ENCODE measurements at places on chromosomes 5 and 9. TPM values are rescaled to one million over a fixed set of nuclear protein-coding genes. Genes with fewer than 3 reads are reported as not detected.

GHR gene
- 1.1 TPM for total RNA-seq

FAF2 gene
- 50.3 TPM for total RNA-seq

FOXI1 gene
- not detected for total RNA-seq

RLN2 gene
- not detected for total RNA-seq

C9orf50 gene
- total RNA-seq: not detected

SPINK13 gene
- not detected for total RNA-seq

ANKRD31 gene
- under 0.01 TPM for total RNA-seq

- H3K27me3 ChIP-seq: no peaks in the 10 kb centered on the region
- H3K4me1 ChIP-seq: peaks cover 14% of the 10 kb centered on the region
- H3K4me3 ChIP-seq: no peak overlapping the region
- H3K27ac ChIP-seq: no peak overlapping the region
- peak; percentile 16 for DNase-seq
Observed at GRCh38 chr9:133830310-133830709, 92.2 kb upstream of the SARDH start.

DNA sequence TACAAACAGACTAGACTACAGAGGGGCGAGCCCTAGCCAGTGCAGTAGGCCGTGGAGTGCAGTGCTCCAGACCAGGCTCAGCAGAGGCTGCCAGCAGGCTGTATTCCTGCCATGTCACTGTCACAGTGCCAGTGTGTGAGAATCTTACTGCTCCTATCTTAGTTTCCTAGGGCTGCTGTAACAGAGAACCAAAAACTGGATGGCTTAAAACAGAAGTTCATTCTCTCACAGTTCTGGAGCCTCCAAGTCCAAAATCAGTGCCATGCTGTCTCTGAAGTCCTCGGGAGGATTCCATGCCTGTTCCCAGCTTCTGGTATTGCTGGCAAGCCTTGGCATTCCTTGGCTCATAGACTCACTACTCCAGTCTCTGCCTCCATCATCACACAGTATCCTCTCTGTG, 75.0 kb upstream of the SAP30L start:
- H3K4me3 ChIP-seq: no peak overlapping the region
- no peak overlapping the region for H3K27ac ChIP-seq
- H3K36me3 ChIP-seq: no peaks in the 10 kb centered on the region
- peaks cover 33% of the 10 kb centered on the region for H3K4me1 ChIP-seq

- no peak for DNase-seq
- H3K4me1 ChIP-seq: peaks cover 3% of the 10 kb centered on the region
- peak overlapping the region; percentile 90 for H3K4me3 ChIP-seq
- H3K27me3 ChIP-seq: peaks cover 20% of the 10 kb centered on the region
- H3K36me3 ChIP-seq: no peaks in the 10 kb centered on the region
Observed at GRCh38 chr9:4490705-4491625, 697 bp downstream of the SLC1A1 start.

DNA sequence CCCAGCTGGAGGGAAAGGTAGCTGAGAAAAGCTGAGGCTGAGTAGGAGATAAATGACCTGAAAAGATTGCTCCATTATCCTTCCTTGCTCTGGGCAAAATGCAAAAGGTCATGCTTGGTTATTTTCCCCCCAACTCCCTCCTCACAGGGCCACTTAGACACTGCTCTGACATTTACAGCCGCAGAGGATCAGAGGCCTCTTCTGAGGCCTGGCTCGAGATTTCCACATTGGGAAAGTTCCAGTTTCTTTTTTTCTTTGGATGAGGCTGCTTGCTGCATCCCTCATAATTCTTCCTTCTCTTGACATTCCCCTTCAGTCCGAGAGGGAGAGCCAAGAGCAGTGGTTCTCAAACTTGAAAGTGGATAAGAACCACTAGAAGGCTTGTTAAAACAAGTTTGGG, 60.1 kb upstream of the HSPA9 start:
- H3K27ac ChIP-seq: no peak overlapping the region
- no peaks in the 10 kb centered on the region for H3K36me3 ChIP-seq
- H3K4me1 ChIP-seq: no peaks in the 10 kb centered on the region

- no peak for DNase-seq
- no peaks in the 10 kb centered on the region for H3K4me1 ChIP-seq
- no peak overlapping the region for H3K27ac ChIP-seq
- peaks cover 5% of the 10 kb centered on the region for H3K27me3 ChIP-seq
- no peaks in the 10 kb centered on the region for H3K36me3 ChIP-seq
Observed at GRCh38 chr5:160379511-160379910, 9.1 kb upstream of the C1QTNF2 start.

DNA sequence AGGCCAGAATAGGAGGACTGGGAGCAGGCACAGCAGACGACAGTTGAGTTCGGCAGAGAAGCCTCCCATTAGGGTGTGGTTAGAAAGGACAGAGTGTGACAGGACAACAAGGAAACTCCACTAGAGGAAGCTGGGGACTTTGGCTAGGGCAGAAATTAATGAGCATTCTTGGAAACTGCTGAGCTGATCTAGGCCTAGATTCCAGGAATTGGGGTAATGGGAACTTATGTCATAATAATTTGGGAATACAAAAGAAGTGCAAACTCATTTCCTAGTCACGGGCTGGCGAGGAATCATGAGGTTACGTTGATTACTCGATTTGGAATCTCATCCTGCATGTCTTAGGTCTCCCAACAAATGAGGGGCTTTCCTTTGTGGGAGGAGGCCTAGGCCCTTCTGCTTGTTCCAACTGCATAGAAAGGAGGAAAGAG, 144.6 kb upstream of the RPS23 start:
- no peak for DNase-seq
- no peaks in the 10 kb centered on the region for H3K27me3 ChIP-seq
- H3K36me3 ChIP-seq: no peaks in the 10 kb centered on the region
- no peak overlapping the region for H3K4me3 ChIP-seq
- peaks cover 14% of the 10 kb centered on the region for H3K4me1 ChIP-seq

DNA sequence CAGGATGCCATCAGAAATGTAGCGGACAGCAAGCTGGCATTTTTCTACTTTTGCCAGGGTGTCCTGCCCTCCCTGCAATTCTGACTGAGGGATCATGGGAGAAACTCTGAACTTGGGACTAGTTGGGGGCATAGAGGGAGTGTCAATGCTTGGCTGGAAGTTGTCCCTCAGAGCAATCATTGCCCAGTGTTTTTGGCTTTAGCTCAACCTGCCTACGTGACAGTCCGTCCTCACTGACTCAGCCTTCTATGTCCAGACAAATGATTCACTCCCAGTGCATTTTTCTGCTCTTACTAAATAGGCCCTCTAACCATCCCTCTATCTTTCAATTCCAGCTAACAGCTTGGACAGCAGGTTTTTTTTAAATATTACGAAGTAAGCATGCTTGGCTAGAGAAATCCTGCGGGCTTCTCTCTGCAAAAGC, 627.4 kb downstream of the TLR4 start:
- H3K36me3 ChIP-seq: no peaks in the 10 kb centered on the region
- no peak overlapping the region for H3K27ac ChIP-seq
- no peaks in the 10 kb centered on the region for H3K27me3 ChIP-seq
- H3K4me3 ChIP-seq: no peak overlapping the region
- no peaks in the 10 kb centered on the region for H3K4me1 ChIP-seq

DNA sequence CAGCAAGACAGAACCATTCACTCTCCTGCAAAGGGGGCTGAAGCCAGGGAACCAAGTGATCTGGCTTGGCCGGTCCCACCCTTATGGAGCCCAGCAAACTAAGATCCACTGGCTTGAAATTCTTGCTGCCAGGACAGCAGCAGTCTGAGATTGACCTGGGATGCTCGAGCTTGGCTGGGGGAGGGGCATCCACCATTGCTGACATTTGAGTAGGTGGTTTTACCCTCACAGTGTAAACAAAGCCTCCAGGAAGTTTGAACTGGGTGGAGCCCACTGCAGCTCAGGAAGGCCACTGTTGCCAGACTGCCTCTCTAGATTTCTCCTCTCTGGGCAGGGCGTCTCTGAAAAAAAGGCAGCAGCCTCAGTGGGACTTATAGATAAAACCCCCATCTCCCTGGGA, 60.5 kb downstream of the TNFSF8 start:
- DNase-seq: no peak
- H3K36me3 ChIP-seq: no peaks in the 10 kb centered on the region

DNA sequence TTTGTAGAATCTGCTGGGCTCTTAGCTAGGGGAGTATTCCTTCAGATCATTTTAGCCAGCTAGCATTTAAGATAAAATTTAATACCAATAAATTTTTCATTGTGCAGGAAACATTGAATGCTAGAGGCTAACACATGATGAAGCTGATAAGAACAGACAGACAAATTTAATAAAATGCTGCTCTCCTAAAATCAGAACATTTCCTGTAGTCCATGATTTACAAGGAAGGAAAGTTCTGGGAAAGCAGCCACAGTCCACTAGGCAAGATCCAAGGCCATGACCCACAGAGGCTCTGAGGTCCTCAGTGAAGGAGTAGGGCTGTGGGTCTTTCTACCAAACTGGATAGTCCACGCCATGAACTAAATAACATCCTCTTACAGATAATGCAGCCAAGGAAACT, 253.0 kb downstream of the ICE1 start:
- H3K27ac ChIP-seq: no peak overlapping the region
- DNase-seq: no peak
- no peaks in the 10 kb centered on the region for H3K27me3 ChIP-seq
- H3K36me3 ChIP-seq: no peaks in the 10 kb centered on the region

DNA sequence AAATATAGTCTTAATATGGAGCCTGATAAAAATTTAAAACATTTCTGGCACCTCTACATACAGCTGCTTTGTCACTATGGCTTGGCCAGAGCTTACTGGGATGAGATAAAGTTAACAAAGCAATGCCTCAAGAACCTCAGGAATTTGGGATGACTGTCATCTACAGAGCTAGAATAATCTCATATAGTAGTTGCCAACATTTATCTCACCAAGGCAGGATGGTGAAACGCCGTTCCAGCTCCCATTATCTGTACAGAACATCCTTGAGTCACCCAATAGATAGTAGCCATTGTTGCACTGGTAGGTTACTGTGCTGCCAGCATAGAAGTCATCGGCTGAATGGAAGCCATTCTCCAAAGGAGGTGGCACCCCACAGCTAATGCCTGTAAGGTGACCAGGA, 94.6 kb upstream of the TXNDC8 start:
- DNase-seq: peak; percentile 71
- H3K4me1 ChIP-seq: peaks cover 9% of the 10 kb centered on the region
- no peak overlapping the region for H3K4me3 ChIP-seq
- no peak overlapping the region for H3K27ac ChIP-seq
